ENCODE measurements at places on chromosomes 7 and 10.

DNA sequence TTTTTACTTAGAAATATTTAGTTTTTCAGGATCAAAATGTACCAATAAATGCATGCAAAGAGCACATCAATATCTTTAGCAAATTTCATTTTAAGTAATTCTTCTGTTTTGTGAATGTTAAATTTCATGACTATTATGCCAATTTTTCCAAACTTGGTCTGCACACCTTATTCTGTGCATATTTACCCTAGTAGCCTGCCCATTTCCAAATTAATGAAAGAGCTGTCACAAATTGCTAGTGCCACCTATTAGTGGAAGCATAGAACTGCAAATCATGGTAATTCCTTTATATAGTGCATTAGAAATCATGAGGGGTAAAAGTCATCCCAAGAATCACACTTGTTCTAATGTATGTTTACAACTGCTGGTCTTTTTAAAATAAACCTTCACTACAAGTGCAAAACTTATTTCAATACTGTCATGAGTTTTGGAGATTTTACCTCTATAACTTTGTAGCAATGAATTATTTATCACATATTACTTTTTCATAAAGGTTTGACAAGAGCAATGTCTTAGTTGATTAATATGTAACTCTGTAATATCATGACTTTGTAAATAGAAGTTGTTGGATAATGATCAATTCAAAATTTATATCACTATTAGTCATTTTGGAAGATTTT, 5.7 kb downstream of the SEMA3A start:
- DNase-seq = no peak

DNA sequence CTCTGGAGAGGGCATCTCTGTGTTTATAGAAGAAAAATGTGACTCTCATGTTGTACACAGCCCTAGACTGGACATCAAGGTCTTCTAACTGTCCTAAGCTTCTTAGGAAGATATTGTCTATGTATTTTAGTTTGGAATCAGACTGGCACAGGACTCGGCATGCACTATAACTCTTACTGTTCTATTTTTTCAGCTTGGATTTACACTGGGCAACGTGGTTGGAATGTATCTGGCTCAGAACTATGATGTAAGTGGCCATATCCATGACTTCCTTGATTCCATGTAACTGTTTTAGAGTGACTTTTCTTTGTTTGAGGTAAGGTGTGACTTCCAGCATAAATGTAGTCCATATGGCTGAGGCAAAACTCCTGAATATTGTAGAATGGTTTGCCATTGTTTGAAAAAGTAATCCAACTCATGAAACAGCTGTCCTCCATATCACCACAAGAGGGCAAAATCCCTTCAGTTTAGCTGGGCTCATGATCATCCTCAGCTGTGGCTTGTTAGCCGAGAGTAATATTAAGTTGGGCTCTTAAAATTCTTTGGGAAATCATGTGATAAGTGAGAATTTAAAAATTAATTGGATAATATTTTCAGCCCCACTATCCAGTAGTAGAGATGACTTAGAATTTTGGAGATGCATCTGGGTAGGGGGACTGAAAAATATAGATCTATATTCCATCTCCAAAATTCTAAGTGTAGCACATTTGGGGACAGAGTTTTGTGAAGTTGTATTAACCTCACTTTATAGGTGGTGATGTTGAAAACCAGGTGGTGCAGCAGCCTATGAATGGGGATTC, 10.4 kb downstream of the STMP1 start:
- DNase-seq = no peak

GRCh38 chr7:140653319-140654108, 12.9 kb upstream of the DENND2A start:
- DNase-seq = no peak

DNA sequence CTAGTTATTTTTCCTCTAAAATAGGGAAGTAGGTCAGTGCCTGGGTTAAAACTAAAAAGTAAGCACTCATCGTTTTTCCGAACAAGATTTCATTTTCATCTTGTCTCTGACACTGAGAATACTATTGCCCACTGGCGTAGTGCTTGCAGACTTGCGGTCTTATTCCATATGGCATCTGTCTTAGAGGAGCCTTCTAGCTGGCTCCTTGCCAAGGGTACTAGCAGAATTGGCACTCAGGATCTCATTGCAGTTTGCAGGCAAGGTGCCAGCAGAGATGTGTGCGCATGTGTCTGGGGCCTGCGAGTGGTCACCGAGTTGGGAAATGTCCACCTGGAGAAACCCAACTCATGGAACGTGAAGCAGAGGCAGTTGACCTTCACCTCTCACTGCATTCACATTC, 143.4 kb downstream of the CELF2 start:
- DNase-seq = no peak

GRCh38 chr10:36271627-36272340, 629.7 kb upstream of the FZD8 start:
- no peak for DNase-seq

DNA sequence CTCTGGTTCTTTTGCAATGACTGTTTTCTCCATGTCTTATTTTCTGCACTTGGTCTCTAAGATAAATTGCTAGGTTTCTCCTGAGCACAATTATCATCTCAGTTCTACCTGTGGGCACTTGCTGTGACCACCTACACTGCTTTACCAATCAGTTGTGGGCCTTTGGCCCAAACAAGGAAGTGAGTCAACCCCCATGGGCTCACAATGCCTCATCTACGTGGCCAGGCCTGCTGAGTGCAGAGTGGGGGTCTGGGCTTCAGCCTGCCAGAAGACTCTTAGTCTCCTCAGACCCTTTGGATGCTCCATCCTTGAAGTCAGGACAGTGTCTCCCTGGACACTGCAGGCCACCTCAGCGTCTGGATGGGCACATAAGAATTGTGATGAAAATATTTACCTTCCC, 20.3 kb downstream of the SCART1 start:
- DNase-seq = no peak

DNA sequence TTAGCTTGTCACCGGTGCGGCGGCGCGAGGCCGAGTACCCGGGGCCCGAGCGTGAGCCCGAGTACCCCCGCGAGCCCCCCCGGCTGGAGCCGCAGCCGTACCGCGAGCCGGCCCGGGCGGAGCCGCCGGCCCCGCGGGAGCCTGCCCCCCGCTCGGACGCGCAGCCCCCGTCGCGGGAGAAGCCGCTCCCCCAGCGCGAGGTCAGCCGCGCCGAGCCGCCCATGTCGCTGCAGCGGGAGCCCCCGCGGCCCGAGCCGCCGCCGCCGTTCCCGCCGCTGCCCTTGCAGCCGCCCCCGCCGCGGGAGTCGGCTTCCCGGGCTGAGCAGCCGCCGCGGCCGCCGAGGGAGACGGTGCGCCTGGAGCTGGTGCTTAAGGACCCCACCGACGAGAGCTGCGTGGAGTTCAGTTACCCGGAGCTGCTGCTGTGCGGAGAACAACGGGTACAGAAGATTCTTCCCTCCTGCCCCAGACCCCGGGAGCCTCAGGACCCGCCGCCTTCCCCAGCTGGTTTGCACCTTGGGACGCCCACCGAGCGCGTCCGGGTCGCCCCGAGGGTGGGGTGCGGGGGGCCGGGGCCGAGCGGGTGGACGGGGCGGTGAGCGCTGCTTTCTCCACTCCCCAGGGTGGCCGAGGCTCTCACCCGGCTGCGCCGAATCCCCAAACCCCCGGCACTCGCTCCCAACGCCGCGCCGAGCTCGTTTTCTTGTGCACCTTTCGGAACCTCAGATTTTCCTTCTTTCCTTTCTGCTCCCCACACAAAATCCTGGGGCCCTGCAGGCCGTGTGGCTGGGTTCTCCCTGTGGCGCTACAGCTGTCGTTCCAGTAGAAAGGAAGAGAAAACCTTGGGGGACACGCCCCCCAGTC, 708 bp downstream of the UBN2 start:
- DNase-seq = no peak

DNA sequence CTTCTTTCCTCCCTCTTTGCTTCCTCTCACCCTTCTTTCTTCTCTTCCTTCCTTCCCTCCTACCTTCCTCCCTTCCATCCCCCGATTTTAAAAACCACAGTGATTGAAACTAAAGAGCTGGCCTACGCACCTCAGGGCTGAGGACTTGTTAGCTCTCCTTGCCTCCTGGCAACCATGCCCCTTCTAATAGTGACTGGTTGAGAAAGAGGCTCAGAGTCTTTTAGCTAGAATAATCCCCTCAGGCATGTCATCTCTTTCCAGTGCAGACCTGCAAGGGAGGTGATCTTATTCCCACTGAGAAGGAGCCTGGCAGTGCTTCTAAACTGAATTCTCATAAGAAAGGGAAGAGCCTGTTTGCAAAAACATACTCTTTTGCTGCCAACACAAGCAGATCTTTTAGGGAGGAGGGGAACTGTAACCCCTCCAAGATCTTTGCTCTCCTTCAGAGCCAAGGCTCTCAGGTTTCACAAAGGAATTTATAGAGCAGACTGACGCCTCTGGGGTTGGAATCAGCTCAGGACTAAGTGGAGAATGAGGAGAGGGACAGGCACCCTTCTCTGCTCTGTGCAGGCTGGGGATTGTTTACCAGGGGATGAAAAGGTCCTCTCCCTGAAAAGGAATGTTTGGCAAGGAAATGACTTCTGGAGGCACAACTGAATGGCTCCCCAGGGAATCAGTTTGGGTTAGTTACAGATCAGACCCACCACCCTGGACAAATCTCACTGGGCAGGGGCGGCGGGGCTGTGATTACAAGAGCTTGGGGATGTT, 9.4 kb upstream of the ANKRD1 start:
- no peak for DNase-seq

- DNase-seq = no peak
Measured at GRCh38 chr10:73061743-73062142, 34.9 kb downstream of the P4HA1 start.

GRCh38 chr10:784403-785088, 95.1 kb upstream of the DIP2C start:
- no peak for DNase-seq

- no peak for DNase-seq
Measured at GRCh38 chr10:15868006-15868405, 7.7 kb upstream of the MINDY3 start.

DNA sequence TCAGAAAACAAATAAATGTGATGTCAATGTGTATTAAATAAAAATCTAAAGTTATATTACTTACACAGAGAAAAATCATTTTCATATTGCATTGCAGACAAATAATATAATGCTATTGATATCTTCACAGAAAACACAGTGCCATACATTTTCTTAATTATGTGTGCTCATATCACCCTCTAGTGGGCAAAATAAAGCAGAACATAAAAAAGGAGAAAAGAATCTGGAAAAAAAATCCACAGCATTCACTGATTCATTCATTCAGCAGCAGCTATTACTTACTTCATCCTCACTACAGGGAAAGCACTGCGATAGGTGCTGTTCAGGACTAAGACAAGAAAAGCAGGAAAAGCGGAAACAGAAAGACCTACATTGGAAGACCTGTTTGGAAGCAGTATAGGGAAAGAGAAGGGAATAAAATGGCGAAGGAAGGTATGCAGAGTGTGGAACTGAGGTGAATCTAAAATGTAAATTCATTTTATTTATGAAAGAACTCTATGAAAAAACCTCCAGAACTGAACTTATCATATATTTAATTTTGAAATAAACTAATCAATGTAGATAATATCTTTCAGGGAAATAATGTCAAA, 73.2 kb downstream of the POT1 start:
- no peak for DNase-seq

GRCh38 chr7:3094701-3095445, 51.2 kb upstream of the CARD11 start:
- DNase-seq = no peak

DNA sequence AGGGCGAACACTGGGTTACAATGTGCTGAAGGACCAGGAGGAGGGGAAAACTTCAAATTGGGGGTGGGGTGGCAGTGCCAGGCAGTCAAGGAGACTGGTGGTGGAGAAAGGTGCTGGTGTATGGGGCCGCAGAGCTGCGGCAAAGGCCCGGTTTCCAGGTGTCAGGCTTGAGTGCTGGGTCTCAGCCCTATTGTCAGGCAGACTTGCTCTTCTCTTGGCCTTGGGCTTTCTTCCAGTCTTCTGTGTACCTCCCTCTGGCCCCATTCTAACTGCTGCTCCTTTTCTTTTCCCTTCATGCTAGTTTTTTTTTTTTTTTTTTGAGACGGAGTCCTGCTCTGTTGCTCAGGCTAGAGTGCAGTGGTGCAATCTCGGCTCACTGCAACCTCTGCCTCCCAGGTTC, 51.0 kb downstream of the POLR3A start:
- DNase-seq = no peak

DNA sequence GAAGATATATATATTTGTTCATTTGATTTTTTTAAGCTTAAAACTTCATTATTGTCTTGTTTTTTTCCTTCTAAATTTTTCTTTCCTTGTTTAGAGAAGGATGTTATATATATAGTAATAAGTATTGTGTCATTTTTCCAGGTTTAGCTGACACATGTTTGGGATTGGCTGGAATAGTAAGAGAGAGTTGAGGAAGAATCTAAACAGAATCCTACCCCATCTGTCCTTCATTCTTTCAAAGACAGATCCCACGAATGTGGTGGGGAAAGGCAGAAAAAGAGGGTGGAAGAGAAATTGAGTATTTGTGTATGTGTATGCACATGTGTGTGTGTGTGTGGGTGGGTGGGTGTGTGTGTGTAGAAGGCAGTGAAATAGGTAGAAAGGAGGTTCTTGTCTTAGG, 132.4 kb downstream of the SVIL start:
- no peak for DNase-seq

GRCh38 chr7:98930921-98931320, 52.6 kb downstream of the TRRAP start:
- DNase-seq = no peak

DNA sequence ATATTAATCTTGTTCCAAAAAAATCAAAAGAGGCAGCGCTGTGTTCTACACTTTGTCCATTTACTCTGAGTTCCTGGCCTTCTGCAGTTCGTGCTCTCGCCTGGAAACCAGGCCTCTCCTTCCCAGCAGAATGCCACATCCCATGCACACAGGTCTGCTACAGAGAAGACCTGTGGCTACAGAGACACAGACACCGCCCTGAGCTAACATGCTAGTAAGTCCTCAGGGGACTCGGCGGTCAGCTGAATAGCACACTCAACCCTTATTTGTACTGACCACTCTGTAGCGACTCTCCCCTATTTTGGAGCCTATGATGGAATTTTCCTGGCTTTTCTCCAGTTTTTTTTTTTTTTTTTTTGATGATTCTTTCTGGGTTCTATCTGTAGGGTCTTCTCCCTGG, 12.8 kb downstream of the CREB3L2 start:
- DNase-seq = no peak

- no peak for DNase-seq
Measured at GRCh38 chr7:146397141-146397540, 280.5 kb downstream of the CNTNAP2 start.

DNA sequence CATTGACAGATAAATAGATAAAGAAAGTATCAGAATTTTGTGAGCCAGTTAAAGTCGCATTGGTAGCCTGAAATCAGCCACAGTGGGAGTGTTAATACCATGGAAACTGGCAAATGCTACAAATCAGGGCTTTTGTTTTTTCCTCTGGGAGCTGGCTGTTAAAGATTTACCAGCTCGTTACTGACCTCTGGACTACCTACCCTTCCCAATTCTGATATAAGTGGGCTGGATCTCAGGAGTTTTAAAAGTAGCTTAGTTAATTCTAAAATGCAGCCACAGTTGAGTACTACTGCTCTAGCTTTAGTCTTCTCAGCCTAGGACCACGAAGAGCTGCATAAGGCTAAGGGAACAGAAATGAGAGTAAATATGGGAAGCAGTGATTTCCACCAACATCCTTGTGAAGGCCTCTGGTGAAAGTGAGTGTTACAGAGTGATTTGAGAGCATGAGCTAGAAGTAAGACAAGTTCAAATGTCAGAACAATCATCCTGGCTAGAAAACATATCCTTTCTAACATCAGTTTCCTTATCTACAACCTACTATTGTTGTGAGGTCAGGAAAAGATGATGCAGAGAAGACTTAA, 53.2 kb downstream of the A1CF start:
- no peak for DNase-seq

- no peak for DNase-seq
Measured at GRCh38 chr7:105269397-105269796, 119.3 kb downstream of the SRPK2 start.
